ENCODE measurements at places on chromosomes 12 and 14.
A peak's percentile ranks its signal among the peaks of the same experiment; 100 is the strongest.

DNA sequence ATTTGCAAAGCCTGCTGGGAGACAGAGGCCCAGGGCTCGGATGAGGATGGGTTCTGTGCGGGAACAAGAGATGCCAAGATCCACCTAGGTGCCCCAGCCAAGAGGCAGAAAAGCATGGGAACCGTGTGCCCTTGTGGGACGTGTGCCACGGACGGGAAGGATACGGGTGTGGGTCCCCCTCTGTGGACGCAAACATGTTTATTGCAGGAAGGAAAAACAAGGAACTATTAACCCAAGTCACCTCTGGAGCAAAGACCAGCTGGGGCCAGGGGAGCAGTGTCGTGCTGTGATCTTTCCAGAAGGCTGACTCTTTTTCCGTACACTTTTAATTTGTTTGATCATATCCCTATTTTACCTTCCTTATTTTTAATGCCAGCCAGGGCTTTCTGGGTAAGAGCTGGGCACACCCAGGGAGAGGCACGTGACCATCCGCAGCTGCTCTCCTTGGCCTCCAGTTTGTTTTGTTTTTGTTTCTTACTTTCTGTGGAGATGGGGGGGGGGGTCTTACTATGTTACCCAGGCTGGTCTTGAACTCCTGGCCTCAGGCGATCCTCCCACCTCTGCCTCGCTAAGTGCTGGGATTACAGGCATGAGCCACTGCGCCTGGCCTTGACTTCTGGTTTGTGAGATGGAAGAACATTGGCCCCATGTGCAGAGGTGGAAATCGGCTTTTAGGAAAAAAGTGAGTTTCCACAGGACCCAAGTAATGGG, 20.7 kb downstream of the SCARB1 start:
- no peak for DNase-seq

DNA sequence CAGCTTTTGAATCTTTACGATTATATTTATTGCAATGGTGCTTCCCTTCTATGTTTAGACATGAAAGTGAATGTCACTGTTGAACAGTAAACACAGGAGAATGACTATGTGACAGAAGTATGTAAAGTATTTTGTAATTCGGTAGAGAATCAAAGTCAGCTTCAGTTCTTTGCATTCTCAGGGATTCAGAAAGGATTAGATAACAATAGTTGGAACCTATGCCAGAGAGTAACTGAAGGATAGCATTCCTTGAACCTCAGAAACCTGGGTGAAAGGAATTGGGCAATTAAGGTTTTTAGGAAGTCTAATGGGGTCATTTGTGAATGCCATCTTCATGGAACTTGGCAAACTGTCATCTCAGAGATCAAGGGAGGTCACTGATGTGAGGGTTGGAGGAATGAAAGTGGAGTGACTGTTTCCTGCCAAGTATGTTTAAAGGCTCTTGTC, 305.3 kb upstream of the DDHD1 start:
- DNase-seq = peak; percentile 85

- DNase-seq = peak; percentile 63
These were observed 42.1 kb downstream of the KDM2B start for GRCh38 chr12:121538699-121539061.

DNA sequence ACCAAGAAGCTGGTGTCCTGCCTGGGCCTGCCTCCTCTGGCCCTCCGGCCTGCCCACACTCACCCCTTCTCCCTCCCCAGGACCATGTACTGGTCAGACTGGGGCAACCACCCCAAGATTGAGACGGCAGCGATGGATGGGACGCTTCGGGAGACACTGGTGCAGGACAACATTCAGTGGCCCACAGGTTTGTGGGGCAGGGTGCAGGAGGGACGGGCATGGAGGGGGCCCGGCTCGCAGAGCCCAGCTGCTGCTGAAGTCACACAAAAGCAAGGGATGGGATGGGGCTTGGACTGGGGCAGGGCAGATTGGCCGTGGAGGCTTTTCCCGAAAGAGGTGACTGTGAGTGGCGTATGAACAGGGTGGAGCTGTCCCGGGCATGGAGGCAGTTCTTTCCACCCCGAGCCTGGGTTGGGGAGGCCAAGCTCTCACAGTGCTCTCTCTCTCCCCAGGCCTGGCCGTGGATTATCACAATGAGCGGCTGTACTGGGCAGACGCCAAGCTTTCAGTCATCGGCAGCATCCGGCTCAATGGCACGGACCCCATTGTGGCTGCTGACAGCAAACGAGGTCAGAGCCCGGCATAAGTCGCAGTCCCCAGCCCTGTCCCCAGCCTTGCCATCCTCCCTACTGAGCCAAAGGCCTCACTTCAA, 7.8 kb upstream of the NXPH4 start:
- DNase-seq = no peak

GRCh38 chr14:105205673-105206208, 24.6 kb upstream of the NUDT14 start:
- DNase-seq = no peak

- no peak for DNase-seq
These were observed 51.3 kb downstream of the KLRG1 start for GRCh38 chr12:9040484-9041186.

- no peak for DNase-seq
These were observed 38.3 kb downstream of the RAD51B start for GRCh38 chr14:67857778-67858350.

DNA sequence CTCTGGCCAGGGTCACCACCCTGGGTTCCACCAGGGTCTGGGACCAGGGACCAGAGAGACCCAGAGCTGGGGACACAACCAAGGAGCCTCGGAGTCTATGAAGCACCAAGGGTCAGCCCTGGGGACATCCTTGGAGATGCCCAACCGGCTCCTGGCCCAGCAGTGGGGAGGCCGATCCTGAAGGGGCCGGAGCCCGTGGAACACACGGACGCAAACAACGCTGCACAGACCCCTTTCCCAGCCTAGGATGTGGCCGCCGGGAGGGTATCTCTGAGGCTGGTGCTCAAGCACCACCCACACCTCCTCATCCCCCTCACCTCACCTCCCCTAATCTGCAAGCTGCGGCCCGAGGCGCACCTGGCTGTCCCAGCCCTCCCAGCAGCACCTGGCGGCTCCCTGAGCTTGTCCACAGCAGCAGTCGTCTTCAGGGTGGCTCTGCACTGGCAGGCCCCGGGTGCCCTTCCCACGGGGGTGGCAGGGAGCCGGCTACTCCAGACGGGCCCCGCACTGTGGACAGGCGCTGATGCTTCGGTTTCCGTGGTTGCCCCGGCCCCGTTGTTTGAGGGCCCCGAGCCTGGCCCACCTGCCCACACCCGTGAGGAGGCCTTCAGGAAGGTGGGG, 146.8 kb upstream of the C14orf180 start:
- DNase-seq = no peak
